Activated T-helper 2 cell treated with anti-CD3 and anti-CD28 coated beads, Interferon-gamma antibody, Interleukin-2, Interleukin-4, amounts not matched to agents 10 μg/mL and 5 μg/mL and 100 μg/mL, durations not matched to agents 14 hours and 24 hours and 36 hours (primary cell): ENCODE measurements at places on chromosomes 13 and 19. TPM values are rescaled to one million over a fixed set of nuclear protein-coding genes. Genes with fewer than 3 reads are reported as not detected.

The SKA3 gene
- total RNA-seq, result 29.4 and 29.6 TPM in 2 replicates

The GIPR gene
- total RNA-seq, result 9.3 and 9.5 TPM in 2 replicates

The TEAD2 gene
- not detected in 2 replicates for total RNA-seq

The KLK15 gene
- total RNA-seq, result not detected in 2 replicates

The FOXA3 gene
- 0.37 and 0.60 TPM in 2 replicates for total RNA-seq

- peaks cover 25% of the 10 kb centered on the region for H3K4me1 ChIP-seq
- H3K36me3 ChIP-seq, result peaks cover 4% of the 10 kb centered on the region
- H3K27ac ChIP-seq, result peak within 1 kb of the TSS; percentile 67
- DNase-seq, result peak; percentile 70
- no peaks in the 10 kb centered on the region for H3K27me3 ChIP-seq
Observed at GRCh38 chr19:4304538-4305256, at the start of gene FSD1. FSD1 (plus strand) TSS chr19:4304598; CDS start chr19:4304747, 149 bp downstream.

- no peak for DNase-seq
- H3K27ac ChIP-seq, result no peak overlapping the region
- no peaks in the 10 kb centered on the region for H3K27me3 ChIP-seq
Observed at GRCh38 chr13:103066781-103067345, 646 bp upstream of the SLC10A2 start.

DNA sequence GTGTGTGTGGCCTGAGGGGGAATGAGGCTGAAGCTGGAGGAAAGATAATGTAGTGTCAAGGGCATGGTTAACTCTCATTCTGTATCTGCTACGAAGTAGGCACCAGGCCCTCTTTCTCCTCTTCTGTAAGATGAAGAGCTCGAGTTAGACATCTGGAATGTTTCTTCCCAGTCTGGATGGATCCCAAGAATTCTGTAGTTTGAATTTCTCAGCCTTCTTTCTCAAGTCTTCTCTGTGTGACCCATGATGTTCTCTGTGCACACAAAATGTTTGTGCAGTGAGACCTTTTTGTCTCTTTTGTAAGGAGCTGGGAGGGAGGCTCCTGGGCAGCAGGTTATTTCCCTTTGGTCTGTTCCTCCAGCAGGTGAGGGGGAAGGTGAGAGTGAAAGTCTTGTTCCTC is 13.7 kb downstream of the FGF9 start:
- H3K4me1 ChIP-seq, result peaks cover 7% of the 10 kb centered on the region
- no peak for DNase-seq
- H3K27ac ChIP-seq, result no peak overlapping the region

- H3K27me3 ChIP-seq, result no peaks in the 10 kb centered on the region
- no peaks in the 10 kb centered on the region for H3K4me1 ChIP-seq
- DNase-seq, result no peak
- no peak overlapping the region for H3K4me3 ChIP-seq
- no peaks in the 10 kb centered on the region for H3K36me3 ChIP-seq
Observed at GRCh38 chr19:24177686-24178085, 90.7 kb downstream of the ZNF254 start.

DNA sequence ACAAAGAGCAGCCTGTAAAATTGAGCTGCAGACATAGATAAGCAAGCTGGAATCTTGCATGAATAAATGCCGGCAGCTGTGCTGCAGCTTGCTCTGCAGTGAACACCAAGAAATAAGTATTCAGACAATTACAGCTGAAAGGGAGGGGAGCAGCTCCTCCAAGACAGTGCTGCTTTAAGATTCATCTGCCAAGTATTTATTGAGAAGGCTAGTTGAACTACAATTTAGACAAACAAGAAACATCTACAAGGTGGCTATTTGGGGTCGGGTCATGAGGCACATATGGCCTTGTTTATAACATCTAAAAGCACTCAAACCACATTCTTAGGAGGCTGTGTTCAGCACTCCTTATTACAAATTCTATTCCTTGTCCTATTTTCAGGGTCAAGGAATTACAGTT is 34.9 kb downstream of the ZNF726 start:
- no peak overlapping the region for H3K4me3 ChIP-seq
- no peaks in the 10 kb centered on the region for H3K27me3 ChIP-seq
- H3K36me3 ChIP-seq, result peaks cover 36% of the 10 kb centered on the region
- no peak for DNase-seq
- no peaks in the 10 kb centered on the region for H3K4me1 ChIP-seq
- no peak overlapping the region for H3K27ac ChIP-seq

GRCh38 chr19:39411081-39411831 is 1.2 kb upstream of the PLEKHG2 start:
- H3K4me3 ChIP-seq, result peak overlapping the region; percentile 80
- no peak for DNase-seq
- peak overlapping the region; percentile 90 for H3K27ac ChIP-seq
- peaks cover 38% of the 10 kb centered on the region for H3K4me1 ChIP-seq
- H3K36me3 ChIP-seq, result peaks cover 39% of the 10 kb centered on the region

DNA sequence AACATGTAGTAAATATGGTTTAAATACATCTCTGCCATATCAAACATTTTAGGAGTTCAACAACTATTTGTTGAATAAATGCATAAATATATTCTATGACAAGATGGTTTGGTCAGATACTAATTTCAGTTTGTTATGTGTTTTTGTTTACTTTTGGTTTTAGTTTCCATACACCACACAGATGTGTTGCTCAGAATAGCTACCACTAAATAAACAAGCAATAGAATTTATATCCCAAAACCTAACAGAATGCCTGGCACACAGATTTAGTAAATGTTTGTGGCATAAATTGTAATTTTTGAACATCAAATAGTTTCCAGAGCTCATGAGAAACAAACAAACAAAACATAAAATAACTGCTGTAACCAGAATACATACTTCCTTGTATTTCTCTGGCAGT is 126.8 kb upstream of the ATXN8OS start:
- H3K27ac ChIP-seq, result no peak overlapping the region
- H3K4me3 ChIP-seq, result no peak overlapping the region
- H3K27me3 ChIP-seq, result no peaks in the 10 kb centered on the region

GRCh38 chr13:97234742-97235141 is 12.6 kb downstream of the MBNL2 start:
- H3K27ac ChIP-seq, result no peak overlapping the region
- peaks cover 34% of the 10 kb centered on the region for H3K4me1 ChIP-seq
- H3K4me3 ChIP-seq, result no peak overlapping the region
- H3K27me3 ChIP-seq, result no peaks in the 10 kb centered on the region
- peaks cover 57% of the 10 kb centered on the region for H3K36me3 ChIP-seq
